Smooth muscle cell of the coronary artery (primary cell): ENCODE measurements at places on chromosomes 5 and 9. TPM values are rescaled to one million over a fixed set of nuclear protein-coding genes. Genes with fewer than 3 reads are reported as not detected.

The GRXCR2 gene
- not detected in 2 replicates for total RNA-seq

The TICAM2 gene
- 0.94 and 1.4 TPM in 2 replicates for total RNA-seq

The RBM27 gene
- total RNA-seq = 17.8 and 31.5 TPM in 2 replicates

The SAPCD2 gene
- under 0.01 and 2.2 TPM in 2 replicates for total RNA-seq

The SPATA31D4 gene
- not detected in 2 replicates for total RNA-seq

The FGD3 gene
- total RNA-seq = not detected in 2 replicates

The GLRA1 gene
- not detected in 2 replicates for total RNA-seq

The RGS7BP gene
- 0.23 and 0.83 TPM in 2 replicates for total RNA-seq

The SOX30 gene
- total RNA-seq = not detected in 2 replicates

The SLC36A2 gene
- 0.12 TPM in 1 of 2 replicates, not detected in the other for total RNA-seq

The CCL27 gene
- total RNA-seq = 0.47 TPM in 1 of 2 replicates, not detected in the other

The TAF11L2 gene
- total RNA-seq = not detected in 2 replicates

The RARS1 gene
- total RNA-seq = 87.9 and 147 TPM in 2 replicates

The SARDH gene
- 1.2 and 4.3 TPM in 2 replicates for total RNA-seq

The MLANA gene
- not detected in 2 replicates for total RNA-seq

The NAA35 gene
- total RNA-seq = 11.1 and 17.1 TPM in 2 replicates

The PDE8B gene
- total RNA-seq = 0.15 TPM in 1 of 2 replicates, not detected in the other

The KLHL3 gene
- total RNA-seq = 1.3 and 3.4 TPM in 2 replicates

The STPG3 gene
- total RNA-seq = not detected in 2 replicates

The ZFYVE16 gene
- 11.9 and 16.5 TPM in 2 replicates for total RNA-seq

The HAVCR1 gene
- not detected in 2 replicates for total RNA-seq

The WHRN gene
- 0.83 and 1.2 TPM in 2 replicates for total RNA-seq

The AIF1L gene
- total RNA-seq = 0.23 and 1.3 TPM in 2 replicates

The SVEP1 gene
- total RNA-seq = 9.8 and 150 TPM in 2 replicates

The SMIM33 gene
- total RNA-seq = not detected in 2 replicates

The NFIL3 gene
- 4.7 and 27.3 TPM in 2 replicates for total RNA-seq

The GARIN3 gene
- not detected in 2 replicates for total RNA-seq

The LHX2 gene
- not detected in 2 replicates for total RNA-seq

The PRR7 gene
- total RNA-seq = 2.0 and 6.4 TPM in 2 replicates

The IGFBPL1 gene
- total RNA-seq = not detected in 2 replicates

The CCL21 gene
- total RNA-seq = not detected in 2 replicates

The RPS23 gene
- total RNA-seq = 2,144 and 3,739 TPM in 2 replicates

The TBC1D9B gene
- total RNA-seq = 37.8 and 57.7 TPM in 2 replicates

The FPGS gene
- 82.5 and 90.2 TPM in 2 replicates for total RNA-seq

The ECM2 gene
- 4.4 and 17.3 TPM in 2 replicates for total RNA-seq
